ENCODE measurements at places on chromosomes 4 and X.

GRCh38 chr4:37258221-37258620, 13.7 kb downstream of the NWD2 start:
- H3K36me3 ChIP-seq = no peaks in the 10 kb centered on the region
- H3K4me3 ChIP-seq = no peak overlapping the region
- DNase-seq = no peak
- no peaks in the 10 kb centered on the region for H3K4me1 ChIP-seq

GRCh38 chrX:141375011-141375760, 132.9 kb upstream of the SPANXC start:
- no peak for DNase-seq
- H3K36me3 ChIP-seq = no peaks in the 10 kb centered on the region
- H3K4me3 ChIP-seq = no peak overlapping the region
- H3K27ac ChIP-seq = no peak overlapping the region

DNA sequence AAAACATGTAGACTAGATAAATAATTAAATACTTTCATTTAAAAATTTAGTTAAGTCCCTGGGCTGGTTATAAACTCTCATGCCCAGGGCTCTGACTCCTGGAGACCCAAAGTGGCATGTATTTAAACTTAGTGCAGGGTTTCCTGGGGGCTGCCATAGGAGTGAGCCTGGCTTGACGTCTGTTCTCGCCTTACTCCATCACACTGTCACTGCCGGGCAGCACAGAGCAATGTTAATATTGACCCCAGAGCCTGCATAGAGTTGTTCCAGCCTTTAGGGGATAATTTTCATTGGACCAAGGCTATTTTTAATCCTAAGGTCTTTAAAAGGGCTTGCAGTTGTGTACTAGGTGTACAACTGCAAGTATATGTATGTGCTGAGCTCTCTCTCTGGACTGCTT, 31.2 kb downstream of the KIAA0232 start:
- H3K4me1 ChIP-seq = peaks cover 4% of the 10 kb centered on the region
- DNase-seq = no peak
- no peaks in the 10 kb centered on the region for H3K27me3 ChIP-seq
- no peak overlapping the region for H3K27ac ChIP-seq

- peaks cover 2% of the 10 kb centered on the region for H3K27me3 ChIP-seq
- no peaks in the 10 kb centered on the region for H3K4me1 ChIP-seq
- H3K4me3 ChIP-seq = no peak overlapping the region
- no peak for DNase-seq
- no peaks in the 10 kb centered on the region for H3K36me3 ChIP-seq
Observed at GRCh38 chr4:20408611-20409010, 156.9 kb downstream of the SLIT2 start.

- peaks cover 25% of the 10 kb centered on the region for H3K27me3 ChIP-seq
- DNase-seq = peak; percentile 53
- H3K4me3 ChIP-seq = peak within 1 kb of the TSS; percentile 88
- H3K4me1 ChIP-seq = peaks cover 41% of the 10 kb centered on the region
Observed at GRCh38 chrX:1212532-1212931, at the start of gene CRLF2. Gene CRLF2 (minus strand): TSS chrX:1212649. CDS start chrX:1212634, 15 bp downstream.

- H3K27me3 ChIP-seq = no peaks in the 10 kb centered on the region
- H3K4me1 ChIP-seq = peaks cover 22% of the 10 kb centered on the region
- no peaks in the 10 kb centered on the region for H3K36me3 ChIP-seq
- H3K4me3 ChIP-seq = peak overlapping the region; percentile 32
- peak; percentile 59 for DNase-seq
Observed at GRCh38 chrX:135213200-135213844, 38.5 kb upstream of the ETDA start.

DNA sequence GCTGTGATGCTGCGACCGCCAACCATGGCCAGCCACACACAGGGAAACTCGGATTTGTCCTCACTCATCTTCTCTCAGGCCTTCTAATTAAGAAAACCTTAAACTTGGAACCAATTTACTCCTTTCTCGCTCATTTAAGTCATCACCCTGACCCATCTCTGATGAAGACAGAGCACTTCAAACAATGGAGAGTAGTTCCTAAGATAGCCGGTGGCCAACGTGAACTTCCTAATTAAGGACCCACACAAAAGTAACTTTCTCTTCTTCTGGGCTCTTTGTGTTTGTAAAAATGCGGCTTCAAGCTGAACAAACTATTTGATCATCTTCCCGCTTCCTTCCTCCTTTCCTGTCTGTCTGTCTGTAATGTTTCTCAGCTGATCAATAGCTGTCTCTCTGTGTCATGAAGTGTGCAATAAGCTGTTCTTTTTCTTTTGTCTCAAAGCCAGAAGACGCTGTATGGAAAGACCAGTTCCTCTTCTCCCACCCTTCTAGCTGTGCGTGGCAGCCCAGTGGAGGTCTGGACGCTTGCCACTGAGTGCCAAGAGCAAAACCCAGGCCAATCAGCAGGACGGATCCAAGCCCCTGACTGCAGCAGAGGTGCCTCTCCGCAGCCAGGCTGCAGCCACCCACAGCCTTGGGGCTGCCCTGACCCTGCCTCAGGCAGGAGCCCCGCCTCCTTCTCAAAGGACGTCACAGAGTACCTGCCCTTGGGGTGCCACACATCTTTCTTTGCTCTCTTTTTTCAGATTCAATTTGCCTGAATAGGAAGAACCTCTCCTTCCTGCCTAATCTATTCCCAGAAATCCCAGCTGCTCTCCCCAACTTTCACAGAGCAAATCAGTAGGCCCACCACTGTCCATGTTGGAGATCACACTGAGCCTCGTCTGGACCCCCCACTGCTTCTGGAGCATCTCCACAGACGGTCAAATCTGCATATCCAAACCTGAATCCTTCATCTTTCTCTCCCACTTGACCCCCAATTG, 59.3 kb downstream of the MAML3 start:
- H3K27ac ChIP-seq = peak overlapping the region; percentile 97
- DNase-seq = peak; percentile 64
- H3K36me3 ChIP-seq = no peaks in the 10 kb centered on the region

GRCh38 chr4:182937268-182938204, 20.4 kb upstream of the DCTD start:
- no peak for DNase-seq
- no peaks in the 10 kb centered on the region for H3K4me1 ChIP-seq
- no peak overlapping the region for H3K27ac ChIP-seq
- H3K27me3 ChIP-seq = peaks cover 7% of the 10 kb centered on the region

DNA sequence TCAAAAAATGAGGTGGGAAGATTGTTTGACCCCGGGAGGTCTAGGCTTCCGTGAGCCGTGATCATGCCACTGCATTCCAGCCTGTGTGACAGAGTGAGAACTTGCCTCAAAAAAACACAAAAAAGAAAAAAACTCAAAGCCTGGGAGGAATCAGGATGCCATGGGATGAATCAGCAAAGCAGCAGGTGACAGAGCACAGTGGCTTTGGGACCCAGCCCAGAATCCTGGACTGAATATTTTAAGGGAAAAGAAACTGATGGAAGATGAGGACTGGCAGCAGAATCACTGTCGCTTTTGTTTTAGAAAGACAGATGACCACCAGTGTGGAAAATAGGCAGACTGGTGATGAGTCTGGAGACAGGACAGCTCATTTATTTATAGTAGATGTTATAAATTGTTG, 16.6 kb downstream of the S100G start:
- no peak overlapping the region for H3K4me3 ChIP-seq
- H3K27me3 ChIP-seq = no peaks in the 10 kb centered on the region
- H3K4me1 ChIP-seq = no peaks in the 10 kb centered on the region

DNA sequence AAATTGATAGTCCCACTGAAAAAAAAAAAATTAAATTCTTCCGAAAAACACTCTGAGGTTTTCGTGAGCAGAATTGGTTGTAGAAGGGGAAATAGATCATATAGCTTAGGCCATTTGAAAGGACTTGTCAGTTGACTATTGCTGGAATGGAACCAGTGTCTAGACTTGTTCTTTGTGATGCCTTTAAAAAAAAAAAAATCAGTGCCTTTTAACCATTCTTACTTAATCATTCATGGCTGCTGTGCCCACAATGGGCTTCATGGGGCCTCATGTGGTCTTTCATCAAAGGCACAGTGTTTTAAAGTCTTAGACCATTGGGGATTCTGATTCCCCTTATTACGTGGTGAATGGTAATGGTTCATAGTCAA, 139.3 kb downstream of the AFF1 start:
- peaks cover 7% of the 10 kb centered on the region for H3K36me3 ChIP-seq
- no peaks in the 10 kb centered on the region for H3K27me3 ChIP-seq
- H3K4me3 ChIP-seq = peak overlapping the region; percentile 80
- DNase-seq = no peak
- H3K4me1 ChIP-seq = peaks cover 45% of the 10 kb centered on the region

DNA sequence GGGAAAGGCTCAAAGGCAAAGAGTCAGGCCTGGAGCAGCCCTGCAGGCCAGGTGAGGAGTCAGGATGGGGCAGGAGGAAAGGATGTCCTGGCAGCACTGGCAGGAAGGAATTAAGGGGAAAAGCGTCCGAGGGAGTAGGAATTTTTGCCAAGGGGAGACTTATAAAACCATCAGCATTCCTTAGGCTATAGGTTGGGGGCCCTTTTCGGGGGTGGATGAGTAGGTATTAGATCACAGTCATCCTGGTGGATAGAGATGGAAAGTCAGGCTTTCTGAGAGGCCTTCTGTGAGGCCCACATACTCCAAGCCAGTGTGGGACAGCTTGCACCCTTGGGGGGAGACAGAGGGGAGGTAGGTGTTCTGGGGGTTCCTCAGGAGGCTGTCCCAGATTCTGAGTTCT, 12.3 kb downstream of the STARD8 start:
- H3K4me1 ChIP-seq = no peaks in the 10 kb centered on the region
- no peak overlapping the region for H3K4me3 ChIP-seq
- DNase-seq = no peak
- no peak overlapping the region for H3K27ac ChIP-seq
- no peaks in the 10 kb centered on the region for H3K36me3 ChIP-seq
- H3K27me3 ChIP-seq = peaks cover 3% of the 10 kb centered on the region

DNA sequence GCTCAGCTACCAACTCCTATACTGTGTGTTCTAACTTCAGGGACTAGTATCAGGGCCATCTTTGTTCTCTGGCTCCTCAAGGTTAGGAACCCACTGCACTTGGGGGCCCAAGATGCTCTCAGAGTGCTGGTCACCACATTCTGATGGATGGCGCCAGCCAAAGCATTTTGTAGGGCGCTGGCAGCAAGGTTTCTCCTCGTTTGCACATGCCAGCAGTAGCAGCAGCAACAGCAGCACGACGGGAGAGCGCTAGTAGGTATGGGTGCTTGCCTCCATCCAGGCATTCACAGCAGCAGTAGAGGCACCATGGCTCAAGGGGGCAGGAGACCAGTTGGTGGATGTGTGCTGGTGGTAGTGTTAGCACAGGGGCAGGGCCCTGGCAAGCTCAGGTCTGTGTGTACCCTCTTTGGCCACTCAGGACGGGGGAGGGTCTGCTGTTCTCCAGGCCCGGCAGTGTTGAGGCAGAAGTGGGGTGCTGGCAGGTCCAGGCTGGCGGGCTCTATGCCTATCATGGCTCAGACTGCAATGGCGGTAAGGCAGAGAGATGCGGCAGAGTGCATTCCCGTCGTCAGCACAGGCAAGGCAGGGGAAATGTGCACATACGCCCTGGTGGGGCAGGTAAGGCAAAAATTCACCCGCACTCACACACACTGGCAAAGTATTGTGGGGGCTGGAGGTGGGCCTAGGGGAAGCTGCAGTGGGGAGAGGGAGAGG, 56.6 kb downstream of the SERPINA7 start:
- no peak overlapping the region for H3K4me3 ChIP-seq
- no peak overlapping the region for H3K27ac ChIP-seq
- DNase-seq = no peak
- H3K4me1 ChIP-seq = no peaks in the 10 kb centered on the region
- no peaks in the 10 kb centered on the region for H3K27me3 ChIP-seq

GRCh38 chr4:176874721-176875445, 82.2 kb upstream of the VEGFC start:
- H3K4me1 ChIP-seq = no peaks in the 10 kb centered on the region
- H3K27ac ChIP-seq = no peak overlapping the region
- no peaks in the 10 kb centered on the region for H3K27me3 ChIP-seq
- no peak for DNase-seq

- H3K27ac ChIP-seq = no peak overlapping the region
- no peaks in the 10 kb centered on the region for H3K4me1 ChIP-seq
- no peak for DNase-seq
- H3K36me3 ChIP-seq = no peaks in the 10 kb centered on the region
- H3K4me3 ChIP-seq = no peak overlapping the region
Observed at GRCh38 chr4:61359301-61359700, 159.2 kb downstream of the ADGRL3 start.

DNA sequence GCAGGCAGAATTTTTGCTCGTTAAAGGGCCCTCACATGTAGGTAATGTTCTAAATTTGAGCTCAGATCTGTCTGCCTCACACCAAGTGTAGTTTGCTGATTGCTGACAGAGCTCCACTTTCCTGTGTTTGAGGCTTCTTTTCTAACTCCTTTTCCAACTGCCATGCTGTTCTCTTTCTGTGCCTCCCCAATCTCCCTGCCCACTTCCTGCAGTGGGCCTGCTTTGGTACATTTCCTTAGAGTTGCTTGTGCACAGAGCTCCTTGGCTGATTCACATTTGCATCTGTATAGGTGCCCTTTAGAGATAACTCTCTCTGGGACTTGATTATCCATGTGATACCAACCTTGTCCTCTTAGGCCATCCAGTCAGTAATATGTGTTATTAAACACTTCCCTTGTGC, 4.5 kb downstream of the MED28 start:
- peak overlapping the region; percentile 43 for H3K4me3 ChIP-seq
- H3K36me3 ChIP-seq = peaks cover 40% of the 10 kb centered on the region
- peaks cover 30% of the 10 kb centered on the region for H3K4me1 ChIP-seq
- no peaks in the 10 kb centered on the region for H3K27me3 ChIP-seq
- DNase-seq = no peak

DNA sequence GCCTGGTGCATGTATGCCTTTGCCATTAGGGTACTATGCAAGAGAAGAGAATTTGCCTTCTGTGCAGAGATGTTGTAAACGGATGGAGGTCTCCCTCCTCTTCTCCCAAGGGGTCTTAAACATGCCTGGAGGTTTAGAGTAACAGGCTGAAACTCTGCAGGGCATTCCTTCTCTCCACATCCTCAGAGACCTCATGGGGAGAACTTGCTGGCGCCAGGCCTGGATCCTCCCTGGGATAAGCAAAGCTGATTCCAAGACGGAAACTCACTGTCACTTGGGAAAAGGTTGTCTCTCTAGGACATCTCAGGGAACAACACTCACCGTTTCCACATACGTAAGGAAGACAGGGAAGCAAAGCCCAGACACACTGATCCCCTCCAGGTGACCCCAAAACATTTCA, 76.9 kb upstream of the GPM6B start:
- H3K36me3 ChIP-seq = no peaks in the 10 kb centered on the region
- H3K4me3 ChIP-seq = no peak overlapping the region
- H3K27ac ChIP-seq = no peak overlapping the region
- no peak for DNase-seq
- H3K4me1 ChIP-seq = no peaks in the 10 kb centered on the region

GRCh38 chrX:71256051-71256450, 2.1 kb upstream of the ZMYM3 start:
- no peak for DNase-seq
- H3K4me1 ChIP-seq = peaks cover 22% of the 10 kb centered on the region
- no peak overlapping the region for H3K27ac ChIP-seq
- H3K4me3 ChIP-seq = peak overlapping the region; percentile 52

- no peak overlapping the region for H3K27ac ChIP-seq
- H3K27me3 ChIP-seq = no peaks in the 10 kb centered on the region
- no peak for DNase-seq
- no peak overlapping the region for H3K4me3 ChIP-seq
Observed at GRCh38 chr4:42955746-42956505, 63.4 kb downstream of the GRXCR1 start.

GRCh38 chr4:88043001-88043400, 35.6 kb downstream of the PKD2 start:
- no peak overlapping the region for H3K27ac ChIP-seq
- peaks cover 33% of the 10 kb centered on the region for H3K36me3 ChIP-seq
- no peak overlapping the region for H3K4me3 ChIP-seq
- DNase-seq = no peak
- H3K4me1 ChIP-seq = no peaks in the 10 kb centered on the region
- H3K27me3 ChIP-seq = no peaks in the 10 kb centered on the region

Measured in T-helper 2 cell treated with Interferon-gamma antibody and Interleukin-4, amounts not matched to agents 5 μg/mL and 100 μg/mL, for 36 hours (primary cell).